ENCODE measurements at places on chromosomes 1 and 21. TPM values are rescaled to one million over a fixed set of nuclear protein-coding genes. Genes with fewer than 3 reads are reported as not detected.
A peak's percentile ranks its signal among the peaks of the same experiment; 100 is the strongest.

NR0B2 gene
- total RNA-seq = not detected

LORICRIN gene
- total RNA-seq = not detected

PRKAA2 gene
- total RNA-seq = 35.2 TPM

MAGOH gene
- 18.2 TPM for total RNA-seq

TDRD5 gene
- 2.7 TPM for total RNA-seq

HPDL gene
- 0.62 TPM for total RNA-seq

ETV3L gene
- total RNA-seq = not detected

KRTAP21-3 gene
- total RNA-seq = not detected

OLFML2B gene
- total RNA-seq = 0.94 TPM

- no peak for DNase-seq
These were observed 36.3 kb upstream of the SUCO start for GRCh38 chr1:172496678-172497077.

DNA sequence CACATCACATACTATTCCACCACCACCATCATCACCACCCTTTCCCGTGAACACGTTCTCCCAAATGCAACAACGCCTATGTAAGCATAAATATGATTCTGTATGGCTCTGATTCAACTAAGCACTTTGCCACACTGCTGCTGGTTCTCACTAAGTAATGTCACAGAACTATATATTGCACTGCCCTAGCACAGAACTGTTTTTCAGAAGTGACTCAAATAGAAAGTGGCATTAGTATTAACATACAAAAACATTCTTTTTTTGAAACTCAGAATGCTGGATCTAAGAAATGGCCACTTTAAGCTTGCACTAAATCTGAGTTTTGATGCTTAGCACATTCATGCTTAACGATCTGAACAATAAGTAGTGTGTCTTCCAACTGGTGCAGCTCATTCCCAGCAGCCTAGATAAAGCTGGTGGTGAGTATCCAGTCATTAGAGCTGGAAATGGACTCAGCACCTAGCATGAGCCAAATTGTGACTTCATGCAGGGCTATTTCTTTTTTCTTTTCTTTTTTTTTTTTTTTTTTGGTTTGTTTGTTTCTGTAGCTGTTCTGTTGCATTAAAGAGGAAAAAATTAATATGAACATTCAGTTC lies 46.2 kb upstream of the ZC3H11B start:
- DNase-seq = no peak

- DNase-seq = no peak
These were observed 1048.3 kb downstream of the AMY1C start for GRCh38 chr1:104797982-104798381.

GRCh38 chr1:25742316-25742715 lies 57.7 kb upstream of the SELENON start:
- no peak for DNase-seq

GRCh38 chr1:200207711-200208126 lies 180.2 kb downstream of the NR5A2 start:
- no peak for DNase-seq

GRCh38 chr1:152481869-152482664 lies 28.5 kb upstream of the LCE5A start:
- no peak for DNase-seq

- no peak for DNase-seq
These were observed 158.5 kb downstream of the PCBP3 start for GRCh38 chr21:45801989-45802388.

- no peak for DNase-seq
These were observed 39.9 kb upstream of the KRTAP19-8 start for GRCh38 chr21:31078216-31078615.

DNA sequence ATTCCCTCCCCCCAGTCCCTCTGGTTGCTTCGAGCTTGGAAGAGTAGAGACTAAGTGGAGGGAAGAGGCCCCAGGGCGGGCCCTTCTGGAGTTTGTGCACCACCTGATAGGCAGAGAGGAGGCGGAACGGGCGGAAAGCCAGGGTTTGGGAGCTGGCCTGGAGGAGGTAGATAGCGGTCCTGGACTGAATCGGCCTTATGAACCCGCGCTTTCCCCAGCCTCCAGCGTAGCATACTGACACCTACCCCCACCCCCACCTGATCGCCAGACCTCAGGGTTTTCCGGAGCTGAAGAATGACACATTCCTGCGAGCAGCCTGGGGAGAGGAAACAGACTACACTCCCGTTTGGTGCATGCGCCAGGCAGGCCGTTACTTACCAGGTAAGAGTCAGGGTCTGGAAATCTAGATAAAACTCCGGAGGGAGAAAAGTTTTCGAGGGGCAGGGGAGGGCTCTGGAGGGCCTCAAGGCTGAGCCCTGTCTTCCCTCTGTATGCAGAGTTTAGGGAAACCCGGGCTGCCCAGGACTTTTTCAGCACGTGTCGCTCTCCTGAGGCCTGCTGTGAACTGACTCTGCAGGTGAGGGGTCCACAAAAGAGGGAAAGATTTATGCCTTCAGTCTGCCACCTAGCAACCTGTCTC lies 705 bp downstream of the UROD start:
- peak; percentile 54 for DNase-seq

DNA sequence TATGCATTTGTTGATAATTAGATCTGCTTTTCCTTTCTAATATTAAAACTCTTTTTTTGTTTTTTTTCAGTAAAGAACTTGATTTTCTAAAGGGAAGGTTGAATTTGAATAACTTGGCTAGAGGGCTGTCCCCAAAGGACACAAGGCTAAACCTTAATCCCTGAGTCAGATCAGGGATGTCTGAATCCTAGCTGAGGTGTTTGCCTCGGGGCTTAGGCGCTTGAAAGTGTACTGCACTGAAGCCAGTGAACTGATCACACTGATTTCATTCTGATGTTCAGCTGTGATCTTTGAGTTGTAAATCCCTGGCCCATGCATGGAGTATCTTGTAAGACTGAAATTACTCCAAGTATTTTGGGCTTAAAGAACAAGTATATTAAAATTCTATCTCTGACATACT lies 42.8 kb downstream of the MTR start:
- DNase-seq = no peak

DNA sequence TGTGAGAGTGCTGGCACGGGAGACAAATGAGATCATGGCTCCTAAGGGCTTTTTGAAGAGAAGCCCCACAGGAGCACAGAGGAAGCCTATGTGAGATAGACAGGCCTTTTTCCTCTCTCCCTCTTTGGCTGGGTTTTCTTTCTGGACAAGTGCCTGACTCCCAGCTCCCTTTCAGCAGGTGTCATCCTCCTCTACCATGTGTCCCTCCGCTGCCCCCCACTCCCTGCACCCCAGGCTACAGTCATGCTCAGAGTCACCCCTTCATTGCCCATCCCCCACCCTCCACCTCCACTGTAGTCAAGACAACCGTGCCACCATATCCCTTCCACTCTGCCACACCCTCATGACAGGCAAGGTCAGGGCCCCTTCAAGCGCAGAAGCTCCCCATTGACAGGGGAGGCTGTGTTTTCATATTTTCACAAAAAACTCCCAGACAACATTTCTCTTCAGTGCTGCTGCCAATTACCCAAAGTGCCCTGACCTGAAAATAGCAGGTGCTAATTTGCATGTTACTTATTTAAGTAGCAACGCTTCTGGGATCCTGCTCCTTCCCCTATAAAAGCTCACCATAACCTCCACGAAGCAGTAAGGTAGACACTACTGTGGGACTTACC lies 92.1 kb upstream of the IPO9 start:
- no peak for DNase-seq

- no peak for DNase-seq
These were observed 129.5 kb upstream of the BEND5 start for GRCh38 chr1:48906164-48906563.

DNA sequence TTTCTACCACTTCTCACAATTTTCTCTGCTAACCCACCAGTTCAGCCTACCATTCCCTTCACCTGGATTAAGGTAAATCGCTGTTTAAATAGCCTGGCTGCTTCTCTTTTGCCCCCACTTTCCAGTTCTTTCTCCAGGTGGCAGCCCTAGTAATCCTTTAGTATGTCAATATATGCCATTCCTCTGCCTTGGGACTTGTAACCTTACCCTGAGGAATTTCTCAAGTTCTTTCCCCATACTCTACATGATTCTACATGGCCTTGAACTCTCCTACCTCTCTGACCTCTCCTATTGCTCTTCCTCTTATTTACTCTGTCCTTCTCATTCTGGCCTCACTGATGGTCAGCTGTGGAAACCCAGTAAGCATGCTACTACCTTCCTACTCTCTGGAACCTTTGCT lies 546.0 kb downstream of the PLA2G4A start:
- no peak for DNase-seq

GRCh38 chr1:234309598-234310459 lies 63.4 kb upstream of the COA6 start:
- DNase-seq = peak; percentile 38

DNA sequence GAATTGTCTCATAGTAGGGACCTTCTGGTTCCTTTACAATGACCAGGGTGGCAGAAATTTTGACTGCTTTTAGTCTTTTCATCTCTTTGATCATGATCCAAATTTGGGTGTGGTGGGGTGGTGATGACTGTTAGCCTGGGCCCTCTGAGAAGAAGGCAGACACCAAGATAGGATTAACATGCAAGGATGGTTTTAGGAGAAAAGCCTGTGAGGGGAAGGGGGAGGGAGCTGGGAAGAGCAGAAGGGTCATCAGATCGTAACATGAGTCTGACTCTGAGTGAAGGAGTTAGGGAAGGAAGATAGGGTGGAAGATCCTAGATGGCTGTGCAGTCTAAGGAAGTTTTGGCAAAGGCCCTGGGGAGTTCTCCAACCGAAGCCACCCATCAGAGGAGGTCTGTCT lies 28.5 kb upstream of the CAMSAP2 start:
- no peak for DNase-seq

DNA sequence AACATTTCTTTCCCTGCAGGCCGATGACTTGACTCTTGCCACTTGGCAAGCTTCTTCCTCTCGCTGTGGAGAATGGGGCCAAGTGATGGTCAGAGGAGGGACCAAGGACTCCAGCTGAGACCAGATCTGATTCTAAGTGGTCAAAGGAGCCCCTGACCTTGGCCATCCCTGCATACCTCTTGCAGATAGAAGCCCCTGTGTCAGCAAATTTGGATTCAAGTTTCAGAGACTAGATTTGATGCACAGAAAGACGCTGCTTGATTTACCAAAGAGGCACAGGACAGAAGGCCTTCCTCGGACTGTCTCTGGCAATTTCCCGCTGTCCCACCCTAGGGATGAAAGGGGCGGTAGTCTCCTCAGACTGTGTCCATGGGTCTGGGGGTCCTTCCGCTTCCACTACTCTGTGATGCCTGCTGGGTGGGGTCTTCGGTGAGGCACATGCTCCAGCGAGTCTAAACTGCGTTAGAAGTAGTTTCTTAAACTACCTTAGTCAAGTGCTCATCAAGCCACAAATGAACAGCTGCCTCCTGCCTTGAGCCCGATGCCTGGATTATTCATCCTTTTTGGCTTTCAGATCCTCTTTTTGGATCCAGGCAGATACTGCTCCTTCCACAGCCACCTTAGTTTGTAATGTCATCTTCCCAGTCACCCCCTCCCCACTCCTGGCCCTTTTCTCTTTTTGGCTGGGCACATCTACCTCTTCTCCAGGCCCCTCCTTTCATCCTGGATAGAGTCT lies 31.8 kb upstream of the RBM15 start:
- no peak for DNase-seq

DNA sequence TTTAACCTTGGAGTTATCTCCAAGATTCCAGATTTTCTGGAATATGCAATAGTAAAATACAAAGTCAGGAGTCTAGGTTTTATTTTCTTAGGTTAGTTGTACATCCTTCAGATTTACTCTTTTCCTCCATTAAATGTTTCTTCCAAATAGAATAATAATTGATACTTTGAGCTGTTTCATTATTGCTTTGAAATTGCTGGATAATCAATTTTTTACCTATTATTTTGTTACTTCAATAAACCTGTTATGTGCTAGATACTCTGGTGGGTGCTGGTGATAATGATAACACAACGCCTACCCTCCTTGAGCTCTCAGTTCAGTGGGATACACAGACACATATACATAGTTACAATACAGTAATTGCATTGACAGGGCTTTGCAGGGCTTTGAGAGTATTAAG lies 79.4 kb downstream of the GPR161 start:
- DNase-seq = no peak

- no peak for DNase-seq
These were observed 10.0 kb downstream of the WNT3A start for GRCh38 chr1:228016653-228017355.

DNA sequence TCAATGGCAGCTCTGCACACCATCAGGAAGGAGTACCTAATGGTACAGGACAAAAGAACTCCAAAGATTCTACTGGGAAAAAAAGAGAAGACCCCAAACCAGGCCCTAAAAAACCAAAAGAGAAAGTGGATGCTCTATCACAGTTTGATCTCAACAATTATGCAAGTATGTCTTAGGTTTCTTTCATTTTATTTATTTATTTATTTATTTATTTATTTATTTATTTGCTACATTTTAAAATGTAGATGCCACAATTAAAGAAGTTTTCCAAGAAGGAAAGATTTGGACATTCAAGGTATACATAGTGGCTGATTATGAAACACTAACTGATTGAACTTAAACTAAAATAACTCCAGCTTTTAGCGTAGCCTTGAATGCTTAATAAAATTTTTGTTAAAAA lies 60.2 kb downstream of the PRRC2C start:
- DNase-seq = no peak

GRCh38 chr1:41520951-41521752 lies 36.7 kb upstream of the EDN2 start:
- DNase-seq = no peak

GRCh38 chr1:240304466-240304865 lies 212.8 kb downstream of the FMN2 start:
- no peak for DNase-seq

DNA sequence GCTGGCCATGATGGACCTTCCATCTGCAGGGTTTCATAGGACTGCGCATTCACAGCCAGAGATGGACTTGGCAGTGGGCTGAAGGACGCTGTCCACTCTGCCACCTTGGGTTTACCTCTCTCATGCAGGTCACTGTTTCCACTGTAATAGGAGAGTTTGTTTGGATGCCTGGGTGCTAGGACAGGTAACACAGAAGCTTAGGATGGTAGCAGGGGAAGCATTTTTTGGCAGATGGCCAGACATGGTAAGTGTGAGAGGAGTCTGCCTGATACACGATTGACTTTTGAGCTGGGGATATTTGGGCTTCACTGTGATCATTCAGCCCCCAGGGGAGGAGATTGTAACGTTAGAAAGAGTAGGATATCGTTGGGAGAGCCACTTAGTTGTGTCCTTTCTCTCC lies 11.8 kb downstream of the PSEN2 start:
- no peak for DNase-seq

- DNase-seq = no peak
These were observed 6.7 kb downstream of the CLCNKB start for GRCh38 chr1:16050328-16050727.

DNA sequence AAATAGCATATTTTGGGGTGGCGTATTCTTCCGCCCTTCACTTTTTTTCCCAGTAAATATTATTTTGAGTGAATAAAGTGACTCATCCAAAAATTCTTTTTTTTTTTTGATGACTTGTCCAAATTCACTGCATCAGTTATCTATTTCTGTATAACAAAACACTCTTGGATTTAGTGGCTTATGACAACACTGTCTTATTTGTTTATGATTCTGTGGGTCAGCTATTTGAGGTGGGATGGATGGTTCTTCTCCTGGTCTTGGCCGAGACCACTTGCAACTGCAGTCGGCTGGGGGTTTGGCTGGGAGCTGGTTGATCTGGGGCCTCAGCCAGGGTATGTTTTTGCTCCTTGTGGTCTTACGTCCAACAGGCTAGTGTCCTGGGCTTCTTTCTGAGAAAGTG lies 39.9 kb upstream of the SRSF10 start:
- DNase-seq = no peak

- no peak for DNase-seq
These were observed 763.3 kb upstream of the BRINP3 start for GRCh38 chr1:191240925-191241324.

GRCh38 chr1:155125946-155126555 lies 1.6 kb upstream of the EFNA1 start:
- DNase-seq = peak; percentile 76

Data from occipital lobe (tissue), 3 donors.